Ascending aorta (tissue), 2 donors: ENCODE measurements at places on chromosomes 2 and 18.

DNA sequence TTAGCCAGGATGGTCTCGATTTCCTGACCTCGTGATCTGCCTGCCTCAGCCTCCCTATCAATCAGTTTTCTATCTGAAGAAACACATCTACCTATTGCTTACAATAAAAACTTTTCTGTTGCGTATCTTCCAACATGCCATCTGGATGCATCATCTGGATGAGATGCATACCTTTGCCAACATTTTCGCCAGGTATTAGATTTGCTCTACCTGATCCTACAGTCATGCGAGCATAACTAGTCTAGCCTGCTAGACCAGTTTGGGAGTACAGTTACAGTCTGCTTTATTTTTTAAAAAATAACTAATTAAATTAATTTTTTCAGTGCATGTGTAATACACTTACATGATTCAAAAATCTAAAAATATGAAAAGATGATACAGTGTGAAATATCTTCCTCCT is 334.0 kb upstream of the MEX3C start:
- DNase-seq: no peak

- no peak for DNase-seq
These were observed 281.6 kb upstream of the STON1 start for GRCh38 chr2:48248251-48248933.

DNA sequence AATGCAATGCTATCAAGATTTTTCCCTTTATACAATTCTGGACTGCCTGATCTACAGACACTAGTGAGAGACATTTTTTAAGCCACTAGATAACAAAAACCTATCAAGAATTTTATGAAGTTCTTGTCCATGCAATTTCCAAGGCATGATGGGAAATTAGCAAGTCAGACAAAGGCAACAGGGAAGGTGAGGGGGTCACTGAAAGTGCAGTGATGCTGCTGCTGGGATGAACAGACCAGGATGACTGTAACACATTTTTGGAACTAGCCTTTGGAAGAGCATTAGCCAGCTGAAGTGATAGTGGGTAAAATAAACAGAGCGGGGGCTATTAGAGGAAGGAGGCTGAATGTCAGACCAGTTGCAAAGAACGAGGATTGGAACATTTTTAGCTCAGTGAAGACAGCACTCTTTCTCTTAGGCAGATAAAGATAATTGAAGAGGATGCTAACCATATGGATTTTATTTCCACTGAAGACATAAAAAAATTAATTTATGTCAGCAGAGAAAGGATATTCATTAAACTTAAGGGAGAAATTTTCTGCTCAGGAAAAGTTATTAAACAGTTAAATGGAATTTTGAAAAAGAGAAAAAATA is 17.9 kb downstream of the NRXN1 start:
- DNase-seq: no peak

- no peak for DNase-seq
These were observed 1160.7 kb upstream of the NRXN1 start for GRCh38 chr2:52192656-52193055.

- DNase-seq: no peak
These were observed 29.8 kb downstream of the TOGARAM2 start for GRCh38 chr2:29010946-29011345.

DNA sequence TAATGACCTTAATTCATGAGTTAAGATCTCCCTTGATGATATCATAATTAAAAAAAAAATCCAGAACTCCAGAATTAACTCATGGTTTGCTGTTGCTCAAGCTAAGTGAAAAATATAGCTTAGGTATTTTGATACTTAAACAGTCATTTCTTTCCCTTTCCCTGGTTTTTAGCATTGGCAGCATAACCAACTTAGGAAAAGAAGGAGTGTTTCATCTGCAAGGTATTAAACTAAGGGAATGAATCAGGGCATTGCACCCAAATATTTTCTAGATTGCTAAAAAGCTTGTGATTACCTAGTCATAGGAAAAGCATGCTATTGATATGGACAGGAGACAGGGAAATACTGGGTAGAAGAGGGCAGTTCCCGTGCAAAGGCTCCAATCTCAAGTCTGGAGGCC is 207.2 kb downstream of the LRP1B start:
- no peak for DNase-seq

- DNase-seq: no peak
These were observed 8.4 kb downstream of the DHRS9 start for GRCh38 chr2:169077674-169078240.
